ENCODE measurements at places on chromosomes 1 and 21.

DNA sequence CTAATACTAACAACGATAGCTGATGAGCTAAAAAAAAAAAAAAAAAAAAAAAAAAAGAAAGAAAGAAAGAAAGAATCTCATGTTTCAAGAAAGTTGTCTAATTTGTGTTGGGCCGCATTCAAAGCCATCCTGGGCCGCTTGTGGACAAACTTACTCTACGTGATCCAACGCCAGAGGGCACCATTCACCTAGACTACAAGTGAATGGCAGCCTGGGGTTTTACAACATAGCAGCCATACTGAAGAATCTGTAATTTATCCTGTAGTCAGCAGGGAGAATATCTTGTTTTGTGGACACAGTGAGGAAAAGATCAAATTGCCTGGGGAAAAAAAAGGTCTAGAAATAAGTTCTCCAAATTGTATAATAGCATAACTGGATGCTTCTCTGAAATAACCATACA lies 47.0 kb downstream of the CYP2J2 start:
- DNase-seq = peak; percentile 14

DNA sequence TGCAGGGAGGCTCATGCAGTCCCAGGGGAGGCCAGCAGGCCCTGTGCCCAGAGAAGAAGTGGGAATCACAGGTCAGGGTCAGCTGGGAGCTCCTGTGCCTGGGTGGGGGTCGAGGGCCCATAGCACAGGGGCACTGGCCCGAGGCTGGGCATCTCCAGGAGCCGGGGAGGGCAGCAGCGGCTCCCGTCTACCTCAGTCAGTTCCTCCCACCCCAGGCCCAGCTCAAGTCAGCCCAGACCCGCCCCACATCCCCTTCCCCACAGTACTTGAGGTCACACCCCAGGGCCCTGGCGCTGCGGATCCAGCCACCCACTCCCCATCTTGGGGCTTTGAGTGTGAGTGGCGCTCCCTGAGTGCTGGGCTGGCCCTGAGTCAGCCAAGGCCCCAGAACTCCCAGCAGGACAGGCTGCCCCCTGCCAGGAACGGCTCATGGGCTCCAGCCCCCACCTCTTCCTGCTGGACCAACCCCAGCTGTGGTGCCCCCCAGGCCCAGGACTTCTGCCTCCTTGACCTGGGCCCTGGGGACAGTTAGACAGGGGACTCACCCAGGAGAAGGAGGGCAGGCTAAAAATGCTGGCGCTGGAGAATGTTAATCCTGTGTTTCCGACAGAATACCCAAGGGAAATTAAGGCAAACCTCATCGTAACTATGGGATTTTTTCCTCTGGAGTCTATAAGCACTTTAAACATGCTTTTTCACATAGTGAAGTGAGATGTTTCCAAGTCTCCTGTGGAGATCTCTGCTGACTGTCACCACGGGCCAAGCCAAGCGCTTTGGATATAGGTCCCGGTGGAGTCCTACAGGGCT lies 68.8 kb upstream of the COL6A1 start:
- no peak for DNase-seq

DNA sequence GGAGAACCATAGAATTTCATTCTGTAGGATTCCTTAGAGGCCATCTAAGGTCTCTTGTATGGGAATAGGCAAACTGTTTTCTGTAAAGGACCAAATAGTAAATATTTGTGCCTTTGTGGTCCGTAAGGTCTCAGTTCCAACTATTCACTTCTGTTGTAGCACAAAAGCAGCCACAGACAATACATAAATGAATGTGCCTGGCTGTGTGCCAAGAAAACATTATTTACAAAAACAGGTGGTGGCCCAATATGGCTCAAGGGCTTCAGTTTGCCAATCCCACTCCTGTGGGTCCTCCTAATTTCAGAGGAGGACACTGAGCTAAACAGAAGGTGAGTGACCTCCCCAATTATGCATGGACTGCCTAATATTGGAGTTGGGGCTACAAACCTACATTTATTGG lies 67.6 kb upstream of the EDEM3 start:
- no peak for DNase-seq

GRCh38 chr1:153687346-153688125 lies 9.0 kb downstream of the NPR1 start:
- DNase-seq = no peak

DNA sequence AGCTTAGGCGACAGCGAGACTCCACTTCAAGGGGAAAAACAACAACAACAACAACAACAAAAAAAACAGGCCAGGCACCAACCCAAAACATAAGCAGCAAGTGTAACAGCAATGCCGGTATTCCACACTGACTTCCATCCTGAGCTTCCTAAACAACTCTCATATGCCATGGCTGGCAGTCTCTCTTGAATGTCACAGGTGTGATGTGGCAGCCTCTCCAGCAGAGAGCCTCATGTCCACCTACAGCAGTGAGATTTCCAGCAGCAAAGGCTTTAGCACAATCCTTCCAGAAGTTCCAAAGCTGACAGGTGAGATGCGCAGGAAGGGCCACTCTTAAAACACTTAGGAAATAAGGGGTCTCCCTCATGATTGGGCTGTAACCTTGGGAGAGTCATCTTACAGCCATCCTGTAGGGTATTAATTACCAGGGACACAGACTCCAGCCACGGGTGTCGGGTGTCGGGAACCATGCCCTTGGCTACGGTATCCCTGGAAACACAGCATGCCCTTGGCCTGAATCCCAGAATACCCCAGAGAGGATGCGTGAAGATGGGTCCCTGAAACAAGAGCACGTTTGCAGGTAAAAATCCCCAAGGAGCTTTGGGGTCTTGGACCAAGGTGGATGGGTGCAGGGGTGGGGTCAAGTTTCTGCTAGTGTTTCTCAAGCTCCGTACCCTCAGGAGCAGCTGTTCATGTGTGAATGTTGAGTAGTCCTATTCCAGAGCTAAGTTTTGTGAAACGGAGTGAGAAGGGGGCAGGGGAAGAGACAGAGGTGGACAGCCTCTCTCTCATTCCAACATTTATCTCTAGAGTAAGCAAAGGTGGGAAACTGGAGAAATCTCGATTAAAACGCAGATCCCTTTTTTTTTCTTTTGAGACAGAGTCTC lies 31.4 kb downstream of the CLSTN1 start:
- no peak for DNase-seq

DNA sequence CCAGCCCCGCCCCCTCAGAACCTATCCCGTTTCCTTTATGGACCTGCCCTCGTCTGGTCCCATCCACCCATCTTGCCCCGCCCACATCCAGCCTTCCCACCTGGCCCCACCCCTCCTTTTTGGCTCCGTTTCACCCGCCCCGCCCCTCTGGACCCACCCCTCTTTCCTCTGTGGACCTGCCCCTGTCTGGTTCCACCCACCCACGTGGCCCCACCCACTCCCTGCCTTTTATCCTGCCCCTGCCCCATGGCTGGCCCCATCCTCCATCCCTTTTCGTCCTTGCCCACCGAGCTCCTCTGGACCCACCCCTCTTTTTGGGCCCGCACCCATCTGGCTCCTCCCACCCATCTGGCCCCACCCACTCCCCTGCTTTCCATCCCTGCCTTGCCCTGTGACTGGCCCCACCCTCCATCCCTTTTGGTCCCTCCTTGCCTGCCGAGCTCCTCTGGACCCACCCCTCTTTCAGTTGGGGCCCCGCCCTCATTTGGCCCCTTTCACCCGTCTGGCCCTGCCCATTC lies 177.3 kb downstream of the CAMTA1 start:
- no peak for DNase-seq

GRCh38 chr1:184153731-184154130 lies 102.2 kb downstream of the TSEN15 start:
- no peak for DNase-seq

- no peak for DNase-seq
Measured at GRCh38 chr1:222372221-222372620, 175.7 kb downstream of the HHIPL2 start.

DNA sequence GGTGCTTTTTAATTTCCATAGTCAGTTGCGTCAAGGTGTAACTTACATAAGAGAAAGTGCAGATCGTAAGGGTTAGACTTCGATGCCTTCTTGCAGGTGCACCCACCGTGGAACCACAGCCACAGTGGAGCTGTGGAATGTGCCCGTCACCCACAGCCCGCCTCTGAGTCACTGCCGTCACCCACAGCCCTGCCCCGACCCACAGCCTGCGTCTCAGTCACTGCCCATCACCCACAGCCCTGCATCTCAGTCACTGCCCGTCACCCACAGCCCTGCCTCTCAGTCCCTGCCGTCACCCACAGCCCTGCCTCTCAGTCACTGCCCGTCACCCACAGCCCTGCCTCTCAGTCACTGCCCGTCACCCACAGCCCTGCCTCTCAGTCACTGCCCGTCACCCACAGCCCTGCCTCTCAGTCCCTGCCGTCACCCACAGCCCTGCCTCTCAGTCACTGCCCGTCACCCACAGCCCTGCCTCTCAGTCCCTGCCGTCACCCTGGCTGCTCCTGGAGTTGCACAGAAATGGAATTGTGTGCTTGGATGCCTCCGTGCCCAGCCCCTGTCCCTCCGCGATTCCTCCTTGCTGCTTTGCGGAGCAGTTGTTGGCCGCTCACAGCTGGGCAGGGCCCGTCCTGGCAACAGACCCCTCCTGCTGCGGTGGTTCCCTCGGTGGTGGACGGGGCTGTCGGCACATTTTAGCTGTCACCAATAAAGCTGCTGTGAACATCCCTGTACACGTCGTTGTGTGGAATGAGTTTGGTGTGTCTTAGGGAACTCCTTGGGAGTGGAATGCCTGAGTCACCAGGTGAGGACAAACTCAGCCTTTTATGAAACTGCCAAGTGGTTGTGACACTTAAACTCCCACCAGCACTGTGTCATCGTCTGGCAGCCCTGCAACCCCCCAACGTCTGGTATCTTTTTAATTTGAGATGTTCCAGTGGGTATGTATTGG lies 44.9 kb upstream of the COL6A2 start:
- no peak for DNase-seq

DNA sequence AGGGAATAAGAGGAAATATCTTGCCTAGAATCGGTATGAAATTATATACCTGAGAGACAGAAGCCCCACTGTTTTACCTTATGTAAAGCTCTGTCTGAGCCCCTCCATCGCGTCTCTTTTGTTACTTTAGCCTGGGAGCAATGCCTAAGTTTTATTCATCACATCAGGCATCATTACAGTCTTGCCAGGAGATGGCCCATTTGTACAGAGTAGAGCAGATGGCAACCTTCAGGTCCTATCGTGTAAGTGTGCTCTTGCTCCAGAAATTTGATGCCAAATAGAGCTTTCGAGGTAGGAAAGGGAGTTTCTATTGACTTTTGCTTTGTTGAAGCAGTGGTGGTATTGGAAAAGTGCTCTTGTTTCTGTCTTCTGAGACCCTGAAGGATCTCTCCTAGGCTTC lies 24.9 kb downstream of the CFAP126 start:
- no peak for DNase-seq

GRCh38 chr1:89277725-89278124 lies 5.1 kb upstream of the GBP5 start:
- no peak for DNase-seq

DNA sequence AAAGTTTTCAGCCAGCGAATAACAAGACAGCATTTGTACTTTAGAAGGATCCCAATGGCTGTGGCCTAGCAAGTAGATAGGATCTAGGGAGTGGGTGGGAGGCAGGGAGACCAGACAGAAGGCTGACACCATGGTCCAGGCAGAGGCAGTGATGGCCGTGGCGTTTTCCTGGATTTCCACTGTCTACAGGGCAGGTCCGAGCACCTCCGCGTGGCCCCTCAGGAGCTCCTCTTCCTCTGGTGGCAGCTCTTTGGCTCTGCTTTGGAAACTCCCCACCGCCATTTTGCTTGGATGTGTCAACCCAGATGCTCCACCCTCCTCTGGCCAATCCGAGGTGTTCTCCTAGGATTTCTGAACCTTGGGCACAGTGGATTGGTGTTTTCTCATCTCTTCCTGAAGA lies 25.1 kb downstream of the PADI4 start:
- DNase-seq = no peak
